ENCODE measurements at places on chromosomes 4 and X.

DNA sequence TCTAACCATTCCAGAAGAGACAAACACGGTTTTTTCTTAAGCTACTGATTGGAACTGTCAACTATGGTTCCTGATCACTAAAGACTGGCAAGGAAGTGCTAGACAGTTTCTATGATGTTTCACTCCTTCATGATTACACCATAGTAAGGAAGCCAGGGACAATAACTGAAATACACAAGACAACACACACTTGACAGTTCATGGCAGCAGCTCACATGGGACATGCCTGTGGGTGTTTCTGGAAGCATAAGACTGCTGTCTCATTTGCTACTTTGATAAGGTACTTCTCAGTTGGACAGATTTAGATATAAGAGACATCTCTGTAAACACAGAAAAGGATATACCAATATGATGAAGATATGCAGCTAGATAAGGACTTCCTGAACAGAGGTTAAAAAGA is 8.3 kb upstream of the IRAK1 start:
- DNase-seq: no peak

DNA sequence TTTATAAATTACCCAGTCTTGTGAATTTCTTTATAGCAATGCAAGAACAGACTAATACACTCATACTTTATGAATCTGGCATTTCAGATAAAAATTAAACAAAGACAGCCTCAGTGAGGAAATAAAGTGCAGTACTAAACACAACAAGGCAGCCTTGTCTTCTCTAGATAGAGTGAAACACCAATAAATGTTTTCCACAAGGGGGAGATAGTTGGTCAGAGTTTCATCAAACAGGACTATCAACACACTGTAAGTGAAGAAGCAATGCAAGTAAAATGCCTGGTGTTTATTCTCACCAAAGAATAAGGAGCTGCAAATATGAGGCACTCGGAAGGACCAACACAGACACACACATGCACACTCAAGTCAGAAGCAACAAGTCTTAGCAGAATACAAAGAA is 62.8 kb downstream of the FAM9B start:
- no peak for DNase-seq

DNA sequence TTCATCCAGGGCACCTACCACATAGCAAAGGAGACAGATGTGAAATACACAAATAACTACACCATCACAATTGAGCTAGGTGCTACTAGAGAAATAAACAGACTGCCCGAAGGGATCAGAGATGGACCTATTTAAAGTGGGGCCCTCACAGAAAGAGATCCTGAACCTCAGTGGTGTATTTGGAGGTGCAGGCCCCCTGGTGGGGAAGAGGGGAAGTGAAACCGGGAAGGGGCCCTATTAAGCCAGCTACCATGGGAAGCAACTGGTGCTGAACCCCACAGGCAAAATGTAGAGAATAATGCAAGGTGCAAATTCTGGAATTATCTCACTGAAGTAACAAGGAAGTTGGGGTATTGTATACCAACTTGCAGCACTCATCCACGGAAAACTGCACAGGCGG is 78.6 kb upstream of the FAM9A start:
- DNase-seq: peak; percentile 1

GRCh38 chrX:39144956-39145355 is 343.7 kb downstream of the MID1IP1 start:
- no peak for DNase-seq

- DNase-seq: no peak
Measured at GRCh38 chr4:5689065-5689464, 19.3 kb downstream of the EVC2 start.

- DNase-seq: no peak
Measured at GRCh38 chr4:152605031-152605430, 69.1 kb upstream of the FBXW7 start.

DNA sequence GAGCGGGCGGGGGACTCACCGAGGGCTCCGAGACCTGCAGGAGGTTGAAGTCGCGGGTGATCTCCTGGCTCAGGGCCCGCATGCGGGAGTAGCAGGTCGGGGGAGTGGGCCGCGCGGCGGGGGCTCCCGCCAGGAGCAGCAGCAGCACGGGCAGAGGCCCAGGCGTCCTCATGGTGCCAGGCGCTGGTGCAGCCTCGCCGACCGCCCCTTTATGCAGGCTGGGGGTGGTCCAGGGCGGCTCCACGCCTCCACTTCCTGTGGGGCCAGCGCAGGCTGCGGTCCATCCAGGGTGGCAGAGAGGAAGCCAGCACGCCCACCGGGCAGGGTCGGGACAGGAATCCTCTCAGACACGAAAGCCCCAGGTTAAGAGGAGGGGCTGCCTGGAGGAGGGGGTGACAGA is at the start of gene CYTL1:
TSS of gene CYTL1 (minus strand) at position 185 of the 400 bp plus-strand sequence. CDS start at position 172, 13 bp downstream.
- no peak for DNase-seq

- no peak for DNase-seq
Measured at GRCh38 chr4:155597933-155598451, 68.7 kb upstream of the GUCY1A1 start.

- DNase-seq: no peak
Measured at GRCh38 chr4:26510334-26510964, 20.2 kb upstream of the CCKAR start.

DNA sequence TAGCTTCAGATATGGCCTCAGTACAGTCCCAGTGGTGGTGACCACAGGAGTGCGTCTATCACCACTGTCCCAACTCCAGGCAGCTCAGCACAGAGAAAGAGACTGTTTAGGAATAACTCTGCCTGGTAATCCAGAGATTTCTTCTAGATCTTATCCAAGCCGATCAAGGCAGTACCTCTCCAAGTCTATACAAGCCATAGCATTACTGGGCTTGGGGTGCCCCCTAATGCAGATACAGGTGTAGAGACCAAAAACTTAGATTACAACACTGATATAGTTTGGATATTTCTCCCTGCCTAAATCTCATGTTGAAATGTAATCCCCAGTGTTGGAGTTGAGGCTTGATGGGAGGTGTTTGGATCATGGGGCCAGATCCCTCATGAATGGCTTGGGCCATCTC is 100.9 kb downstream of the PTCHD1 start:
- DNase-seq: no peak

- DNase-seq: no peak
Measured at GRCh38 chr4:7421356-7422150, 13.2 kb downstream of the PSAPL1 start.

- DNase-seq: no peak
Measured at GRCh38 chr4:155799116-155799793, 40.4 kb downstream of the GUCY1B1 start.

- DNase-seq: no peak
Measured at GRCh38 chr4:25755911-25756310, 100.3 kb downstream of the SLC34A2 start.

DNA sequence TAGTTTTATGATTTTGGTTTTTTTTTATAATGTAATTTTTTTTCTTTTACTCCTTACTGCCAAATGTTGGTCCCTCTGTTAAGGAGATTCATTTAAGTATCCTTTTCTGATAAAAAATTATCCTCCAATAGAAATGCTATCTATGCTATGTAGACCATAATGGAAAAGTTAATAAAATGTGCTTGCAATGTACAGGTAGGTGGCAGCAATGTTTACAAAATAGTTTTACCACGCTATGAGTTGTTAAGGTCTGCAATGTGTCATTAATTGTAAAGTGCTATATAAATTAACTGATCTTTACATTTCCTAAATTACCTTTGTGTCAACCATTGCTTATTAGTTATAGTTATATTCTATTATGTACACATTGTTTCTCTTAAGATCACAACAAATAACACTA is 3.8 kb upstream of the CENPC start:
- DNase-seq: no peak

DNA sequence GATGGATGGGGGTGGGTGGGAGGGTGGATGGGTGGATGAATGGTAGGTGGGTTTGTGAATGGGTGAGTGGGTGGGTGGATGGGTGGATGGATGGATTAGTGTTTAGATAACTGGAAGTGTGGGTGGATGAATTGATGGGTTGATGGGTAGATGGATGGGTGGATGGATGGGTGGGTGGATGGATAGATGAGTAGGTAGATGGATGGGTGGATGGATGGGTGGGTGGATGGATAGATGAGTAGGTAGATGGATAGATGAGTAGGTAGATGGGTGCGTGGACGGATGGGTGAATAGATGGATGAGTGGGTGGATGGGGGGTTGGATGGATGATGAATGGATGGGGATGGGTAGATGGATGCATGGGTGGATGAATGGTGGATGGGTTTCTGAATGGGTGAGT is 20.3 kb upstream of the ASMTL start:
- no peak for DNase-seq

GRCh38 chr4:173169178-173169427 is 492 bp downstream of the GALNT7 start:
- no peak for DNase-seq

DNA sequence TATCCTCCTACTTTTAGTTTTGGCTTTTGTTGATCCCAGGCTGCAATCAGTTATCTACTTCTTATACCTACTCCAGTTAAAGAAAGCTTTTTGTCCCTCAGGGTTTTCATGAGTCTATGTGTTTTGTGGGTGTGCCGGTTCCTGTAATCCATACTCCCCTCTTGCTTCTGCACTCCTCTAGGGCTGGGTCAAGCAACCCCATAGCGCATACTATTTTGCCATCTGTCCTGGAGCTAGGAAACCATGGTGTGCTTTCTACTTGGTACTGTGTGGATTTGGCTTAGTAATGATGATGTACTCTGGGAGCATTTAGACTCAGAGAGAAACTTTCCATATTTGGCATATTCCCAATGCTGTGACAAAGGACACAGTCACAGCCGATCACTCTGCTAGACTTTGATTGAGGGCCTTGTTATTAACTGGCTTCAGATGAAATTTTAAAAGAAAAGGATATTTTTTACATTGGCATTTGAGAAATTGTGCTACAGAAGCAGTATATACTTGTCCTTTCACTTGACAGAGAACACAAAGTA is 86.1 kb upstream of the GRXCR1 start:
- DNase-seq: no peak

- no peak for DNase-seq
Measured at GRCh38 chrX:129760155-129760554, 19.6 kb upstream of the SASH3 start.

DNA sequence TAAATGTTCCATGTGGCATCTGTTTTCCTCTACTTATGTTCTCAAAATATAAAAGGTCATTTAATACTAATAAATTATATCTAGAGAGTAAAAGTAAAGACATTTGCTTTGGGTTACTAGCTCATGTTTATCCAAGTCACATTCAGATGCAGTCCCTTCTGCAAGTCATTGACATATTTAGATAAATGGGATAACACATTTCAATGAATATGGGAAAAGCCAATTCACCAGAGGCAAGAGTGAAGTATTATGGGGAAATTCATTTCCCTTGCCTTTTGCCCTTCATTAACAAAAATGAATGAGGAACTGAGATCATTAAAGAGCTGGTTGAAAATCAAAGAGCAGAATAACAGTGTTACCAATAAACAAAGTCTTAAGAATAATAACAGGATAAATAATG is 306.2 kb upstream of the FSTL5 start:
- no peak for DNase-seq

GRCh38 chr4:102503301-102503746 is 2.2 kb downstream of the NFKB1 start:
- DNase-seq: no peak

- DNase-seq: no peak
Measured at GRCh38 chr4:6920171-6920570, 10.5 kb downstream of the TBC1D14 start.

- DNase-seq: no peak
Measured at GRCh38 chr4:173917255-173917960, 366.1 kb downstream of the FBXO8 start.

DNA sequence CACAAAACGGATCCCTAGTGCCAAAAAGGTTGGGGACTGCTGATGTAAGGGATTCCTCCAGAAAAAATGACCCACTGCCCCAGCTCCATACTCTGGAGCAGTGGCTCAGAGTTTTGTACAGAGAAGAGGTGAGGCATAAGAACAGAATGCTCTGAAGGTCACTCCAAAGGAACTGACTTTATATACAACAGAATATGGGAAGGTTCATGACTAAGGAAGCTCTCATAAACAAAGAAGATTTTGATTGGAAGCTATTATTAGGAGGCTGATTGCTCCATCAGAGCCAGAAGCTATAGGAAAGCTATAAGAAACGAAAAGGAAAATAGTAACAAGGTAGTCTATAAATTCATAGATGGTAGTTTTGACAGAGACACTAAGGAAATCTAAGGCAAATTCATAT is 203.1 kb downstream of the SLC7A11 start:
- no peak for DNase-seq

- no peak for DNase-seq
Measured at GRCh38 chrX:138929926-138930582, 218.5 kb upstream of the FGF13 start.

DNA sequence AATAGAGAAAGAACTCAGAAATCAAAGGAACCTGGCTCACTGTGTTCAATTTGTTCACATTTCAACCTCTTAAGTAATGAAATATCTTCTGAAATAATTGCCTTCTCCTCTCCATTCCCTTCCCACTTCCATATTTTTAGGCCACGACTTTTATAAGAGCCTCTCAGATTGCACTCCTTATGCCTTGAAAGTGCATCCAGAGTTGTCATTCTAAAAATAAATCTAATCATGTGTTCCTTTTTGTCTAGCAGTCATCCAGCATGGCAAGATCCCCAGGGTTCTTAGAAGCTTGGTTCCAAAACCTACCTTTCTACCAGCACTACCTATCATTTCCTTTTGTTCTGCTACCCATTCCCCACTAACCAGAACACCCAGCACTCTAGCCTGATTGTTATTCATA is 42.4 kb upstream of the RPA4 start:
- no peak for DNase-seq

DNA sequence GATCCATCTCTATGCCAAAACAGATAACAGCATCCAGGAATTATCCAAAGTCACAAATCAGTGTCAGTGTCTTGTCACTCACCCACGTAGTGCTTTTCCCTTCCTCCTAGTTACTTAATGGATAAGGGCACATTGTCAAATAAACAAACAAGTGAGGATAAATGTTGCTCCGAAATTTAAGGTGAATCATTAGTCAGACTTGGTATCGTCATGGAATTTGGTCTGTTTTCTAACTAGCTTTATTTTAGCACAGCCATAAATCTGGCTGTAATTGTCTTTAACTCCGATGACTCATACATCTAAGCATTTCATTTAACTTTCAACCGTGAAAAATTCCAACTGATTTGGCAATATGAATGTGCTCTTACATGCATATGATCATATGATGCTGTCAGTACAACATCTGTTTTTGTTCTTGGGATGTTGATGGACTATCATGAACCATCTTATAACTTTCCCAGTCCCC is 83.3 kb downstream of the SNCA start:
- no peak for DNase-seq

- DNase-seq: no peak
Measured at GRCh38 chrX:46647251-46647650, 73.7 kb downstream of the CHST7 start.

- no peak for DNase-seq
Measured at GRCh38 chrX:68894142-68894512, 65.3 kb downstream of the EFNB1 start.
